Activated CD4-positive, alpha-beta T cell treated with anti-CD3 and anti-CD28 coated beads, Interleukin-2, amount 10 ng/mL, durations not matched to agents 24 days and 14 days (primary cell): ENCODE measurements at places on chromosomes 7 and 10. TPM values are rescaled to one million over a fixed set of nuclear protein-coding genes. Genes with fewer than 3 reads are reported as not detected.

Gene CEP55
- total RNA-seq, result 58.5 and 59.3 TPM in 2 replicates

Gene ATRNL1
- total RNA-seq, result 0.17 and 0.26 TPM in 2 replicates

Gene NUTM2B
- 0.91 and 1.1 TPM in 2 replicates for total RNA-seq

Gene IFIT1B
- not detected in 2 replicates for total RNA-seq

Gene C10orf71
- total RNA-seq, result not detected in 2 replicates

Gene CABCOCO1
- total RNA-seq, result not detected in 2 replicates

Gene GFRA1
- not detected in 2 replicates for total RNA-seq

Gene HOGA1
- not detected in 2 replicates for total RNA-seq

Gene SUN3
- total RNA-seq, result not detected in 2 replicates

Gene SPDYE1
- total RNA-seq, result not detected in 2 replicates

Gene ST8SIA6
- not detected in 2 replicates for total RNA-seq

Gene HOXA7
- total RNA-seq, result not detected in 2 replicates

Gene AKR1D1
- total RNA-seq, result not detected in 2 replicates

Gene VGF
- 0.23 and 0.28 TPM in 2 replicates for total RNA-seq

Gene STEAP1B
- total RNA-seq, result 0.21 TPM in 1 of 2 replicates, not detected in the other

Gene PLEKHA1
- 3.5 and 4.1 TPM in 2 replicates for total RNA-seq

Gene GPR26
- not detected in 2 replicates for total RNA-seq

Gene MAPK8
- total RNA-seq, result 46.2 and 46.4 TPM in 2 replicates

Gene TUBAL3
- 0.14 TPM in 1 of 2 replicates, not detected in the other for total RNA-seq

Gene ZNF727
- not detected in 2 replicates for total RNA-seq

Gene C10orf105
- 0.26 and 0.33 TPM in 2 replicates for total RNA-seq

Gene CCDC3
- 0.07 and 0.09 TPM in 2 replicates for total RNA-seq

Gene EGR2
- 178 and 201 TPM in 2 replicates for total RNA-seq

Gene GATA3
- total RNA-seq, result 79.7 and 81.0 TPM in 2 replicates

Gene CXCL12
- total RNA-seq, result not detected in 2 replicates

Gene CTBP2
- 0.16 TPM in 1 of 2 replicates, not detected in the other for total RNA-seq

Gene FAM25A
- total RNA-seq, result not detected in 2 replicates

Gene PAX4
- not detected in 2 replicates for total RNA-seq

Gene KEL
- 0.12 and 0.37 TPM in 2 replicates for total RNA-seq

Gene OPALIN
- total RNA-seq, result not detected in 2 replicates

Gene KLLN
- 0.54 and 1.0 TPM in 2 replicates for total RNA-seq

Gene CUBN
- total RNA-seq, result 0.07 and 0.40 TPM in 2 replicates

Gene PFKP
- 284 and 294 TPM in 2 replicates for total RNA-seq

Gene GIMAP8
- 7.9 and 8.5 TPM in 2 replicates for total RNA-seq

Gene C10orf67
- total RNA-seq, result 0.07 and 0.16 TPM in 2 replicates

Gene SLC16A9
- 4.4 and 4.5 TPM in 2 replicates for total RNA-seq

Gene MYO1G
- total RNA-seq, result 283 and 290 TPM in 2 replicates

Gene CDHR3
- total RNA-seq, result 0.36 and 1.0 TPM in 2 replicates

Gene SMARCD3
- total RNA-seq, result 2.2 and 2.9 TPM in 2 replicates

Gene RNF32
- 2.3 and 2.4 TPM in 2 replicates for total RNA-seq

Gene ANKRD30A
- total RNA-seq, result not detected in 2 replicates

Gene CYCS
- 280 and 290 TPM in 2 replicates for total RNA-seq

Gene IL6
- 0.35 and 0.64 TPM in 2 replicates for total RNA-seq

Gene CDNF
- total RNA-seq, result 0.62 and 0.70 TPM in 2 replicates
